ENCODE measurements at places on chromosomes 5 and 9. TPM values are rescaled to one million over a fixed set of nuclear protein-coding genes. Genes with fewer than 3 reads are reported as not detected.
A peak's percentile ranks its signal among the peaks of the same experiment; 100 is the strongest.

GRCh38 chr9:88322906-88323566 lies 65.2 kb upstream of the SPIN1 start:
- peak; percentile 68 for DNase-seq

- DNase-seq: no peak
Observed at GRCh38 chr5:143573568-143574170, 170.2 kb upstream of the NR3C1 start.

DNA sequence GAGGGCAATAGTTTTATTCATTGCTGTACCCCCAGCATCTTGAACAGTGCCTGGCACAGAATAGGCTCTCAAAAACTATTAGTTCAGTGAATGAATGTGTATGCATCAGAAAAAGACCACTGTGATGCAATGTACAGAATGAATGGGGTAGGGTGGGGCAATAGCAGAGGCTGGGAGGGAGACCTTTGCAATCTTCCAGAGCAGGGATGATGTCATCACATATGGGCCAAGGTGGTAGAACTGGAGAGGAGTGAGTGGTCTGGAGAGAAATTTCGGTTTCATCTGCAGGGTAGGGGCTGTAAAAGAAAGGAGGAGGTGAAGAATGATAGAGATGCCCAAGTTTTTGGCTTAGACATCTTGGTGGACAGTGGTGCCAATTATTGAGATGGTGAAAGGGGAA lies 23.4 kb upstream of the ARAP3 start:
- no peak for DNase-seq

- no peak for DNase-seq
Observed at GRCh38 chr9:109781541-109782197, 1.7 kb downstream of the PALM2AKAP2 start.

DNA sequence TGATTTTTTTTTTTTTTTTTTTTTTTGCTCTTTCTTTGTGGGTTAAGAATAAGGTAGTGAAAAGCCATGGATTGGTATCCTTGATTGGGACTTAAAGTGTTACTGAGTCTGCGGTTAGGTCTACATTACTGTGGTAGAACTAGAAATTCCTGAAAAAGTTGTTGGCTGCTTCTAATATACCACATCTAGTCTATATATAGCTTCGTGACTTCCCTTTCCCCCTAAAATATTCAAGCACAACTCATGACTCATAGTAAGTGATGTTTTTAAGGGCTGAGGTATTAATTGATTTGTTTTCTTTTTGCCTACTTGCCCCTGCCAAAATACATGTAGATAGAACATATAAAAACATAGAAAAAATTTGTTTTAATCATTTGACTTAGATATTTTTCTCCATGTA lies 247.6 kb downstream of the TMEM232 start:
- no peak for DNase-seq

GRCh38 chr5:147483961-147484707 lies 25.7 kb downstream of the DPYSL3 start:
- DNase-seq: no peak

DNA sequence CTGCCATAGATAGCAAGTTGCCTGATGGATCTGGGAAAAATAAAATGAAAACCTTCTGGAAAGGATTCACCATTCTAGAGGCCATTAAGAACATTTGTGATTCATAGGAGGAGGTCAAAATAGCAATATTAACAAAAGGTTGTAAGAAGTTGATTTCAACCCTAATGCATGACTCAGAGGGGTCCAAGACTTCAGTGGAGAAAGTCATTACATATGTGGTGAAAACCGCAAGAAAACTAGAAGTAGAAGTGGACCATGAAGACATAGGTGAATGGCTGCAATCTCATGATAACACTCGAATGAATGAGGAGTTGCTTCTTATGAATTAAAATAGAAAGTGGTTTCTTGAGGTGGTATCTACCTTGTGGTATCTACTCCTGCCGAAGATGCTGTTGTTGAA lies 86.6 kb downstream of the GABRA1 start:
- DNase-seq: no peak

DNA sequence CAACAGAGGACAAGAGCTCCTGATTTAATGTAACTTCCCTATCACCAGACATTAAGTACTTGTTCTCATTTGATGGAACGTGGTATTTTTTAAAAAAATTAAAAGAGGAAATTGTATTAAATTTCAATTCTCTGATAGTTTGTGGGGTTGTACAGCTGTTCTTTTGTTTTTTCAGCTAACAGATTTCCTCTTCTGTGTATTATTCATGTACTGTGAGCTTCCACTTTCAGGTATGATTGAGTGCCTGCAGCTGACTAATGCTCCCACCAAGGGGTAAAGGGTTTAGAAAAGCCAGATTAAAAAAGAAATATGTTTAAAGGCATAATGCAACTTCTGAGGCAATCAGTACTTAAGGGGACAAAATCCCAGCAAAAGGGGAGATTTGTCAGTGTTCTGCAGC lies 117.7 kb upstream of the ACTBL2 start:
- DNase-seq: no peak

DNA sequence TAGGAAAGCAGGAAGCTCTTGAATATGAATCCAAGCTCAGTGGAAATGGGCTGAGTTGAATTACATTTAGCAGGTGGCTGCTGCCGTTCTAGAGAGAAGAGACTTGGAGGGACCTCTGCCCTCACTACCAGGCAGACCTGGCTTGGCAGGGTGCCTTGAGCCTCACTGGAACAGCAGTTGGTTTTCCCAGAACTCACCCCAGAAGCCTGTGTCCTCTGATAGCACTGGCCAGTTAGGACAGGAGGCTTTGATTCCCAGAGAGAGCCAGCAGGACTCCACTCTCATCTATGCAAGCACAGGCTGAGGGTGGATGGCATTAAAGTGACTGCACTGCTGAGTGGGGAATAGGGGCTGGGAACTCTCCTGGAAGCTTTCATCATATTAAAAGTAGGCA lies 54.8 kb downstream of the PWWP2A start:
- DNase-seq: no peak

DNA sequence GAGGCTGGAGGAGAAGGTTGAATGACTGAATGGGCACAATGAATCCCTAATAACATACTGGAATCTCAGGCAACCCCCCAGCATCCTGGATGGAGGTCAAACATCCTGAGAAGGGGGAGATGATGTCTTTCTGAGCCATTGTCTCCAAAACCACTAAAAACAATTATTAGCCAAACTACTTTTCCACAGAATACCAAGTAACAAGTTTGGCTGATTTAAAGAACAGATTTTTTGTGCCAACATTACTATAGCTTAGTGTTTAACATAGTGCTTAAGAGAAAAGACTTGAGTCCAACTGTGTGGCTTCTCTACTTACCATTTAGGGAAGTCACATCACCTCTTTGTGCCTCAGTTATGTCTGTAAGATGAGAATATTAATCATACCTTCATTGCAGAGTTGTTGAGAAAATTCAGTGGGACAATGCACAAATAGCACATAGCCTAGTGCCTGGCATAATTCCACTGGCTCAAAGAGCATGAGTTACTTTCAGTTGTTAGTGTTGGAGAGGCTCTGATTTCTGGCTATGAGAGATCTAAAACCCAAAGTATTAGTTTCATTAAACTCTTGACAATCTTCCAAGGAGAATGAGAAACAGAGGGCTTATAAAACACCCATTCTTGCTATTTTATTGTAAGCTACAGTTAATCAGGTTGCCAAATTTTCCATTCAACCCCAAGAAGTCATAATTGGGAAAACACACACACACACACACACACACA lies 111.3 kb upstream of the NR3C1 start:
- no peak for DNase-seq

DNA sequence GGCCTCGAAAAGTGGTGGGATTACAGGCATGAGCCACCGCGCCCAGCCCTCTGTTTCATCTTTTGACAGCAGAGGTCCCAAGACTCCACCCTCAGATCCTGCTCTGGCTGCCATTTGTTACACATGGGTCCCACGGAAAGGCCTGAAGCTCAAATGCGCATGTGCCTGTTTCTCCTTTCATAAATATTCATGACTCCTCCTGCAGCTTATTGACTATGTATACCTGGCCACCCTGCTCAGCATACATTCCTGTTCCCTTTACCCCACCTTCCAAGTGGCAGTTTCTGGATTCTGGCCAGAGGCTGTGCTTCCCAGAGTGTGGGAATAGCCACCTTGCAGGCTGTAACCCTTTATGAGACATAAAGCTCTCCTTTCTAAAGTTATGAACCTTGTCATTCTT lies 46.5 kb downstream of the AUH start:
- DNase-seq: no peak

DNA sequence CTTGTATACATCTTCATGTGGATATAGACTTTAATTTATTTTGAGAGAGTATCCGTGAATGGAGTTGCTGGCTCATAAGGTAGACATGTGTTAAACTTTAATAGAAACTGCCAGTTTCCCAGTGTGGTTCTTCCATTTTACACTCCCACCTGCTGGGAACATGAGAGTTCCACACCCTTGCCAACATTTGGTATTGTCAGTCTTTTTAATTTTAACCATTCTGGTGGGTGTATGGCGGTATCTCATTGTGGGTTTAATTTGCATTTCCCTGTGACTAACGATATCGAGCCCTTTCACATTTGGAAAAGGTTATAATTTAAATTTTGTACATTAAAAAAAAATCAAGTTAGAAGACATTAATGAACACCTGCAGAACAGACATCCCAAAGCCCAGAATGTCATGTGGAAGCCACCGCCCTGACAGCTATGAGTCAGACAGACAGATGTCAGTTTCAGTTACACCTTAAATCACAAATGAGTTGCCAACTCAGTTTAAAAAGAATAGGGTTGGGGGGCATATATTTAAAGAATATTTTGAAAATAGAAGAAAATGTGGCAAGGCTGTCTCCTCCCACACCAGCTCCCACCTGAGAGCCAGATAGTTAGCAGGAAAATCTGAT lies 36.9 kb downstream of the ANKRD33B start:
- DNase-seq: no peak

- DNase-seq: no peak
Observed at GRCh38 chr5:107668154-107669095, 2.3 kb downstream of the EFNA5 start.

DNA sequence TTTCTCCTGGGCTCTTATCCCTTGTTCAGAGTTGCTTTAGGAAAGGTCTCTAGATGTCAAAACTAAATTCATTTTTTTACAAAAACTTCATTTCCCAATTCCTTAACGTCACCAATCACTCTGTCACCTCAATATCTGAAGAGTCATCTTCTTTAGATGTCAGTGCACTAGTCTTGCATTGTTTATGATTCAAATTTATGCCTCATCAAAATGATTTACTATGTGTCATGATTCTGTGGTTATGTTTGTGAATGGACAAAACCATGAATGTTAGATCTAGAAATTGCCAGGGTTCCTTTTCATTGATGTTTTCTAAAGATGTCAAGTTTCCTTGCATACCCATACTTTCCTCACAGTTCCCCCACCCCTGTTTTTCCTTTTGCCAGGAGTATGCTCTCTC lies 21.5 kb downstream of the CWC27 start:
- no peak for DNase-seq

- no peak for DNase-seq
Observed at GRCh38 chr9:38047301-38048251, 21.5 kb downstream of the SHB start.

- no peak for DNase-seq
Observed at GRCh38 chr5:133468596-133468995, 143.7 kb downstream of the FSTL4 start.

GRCh38 chr5:73522989-73523388 lies 24.7 kb downstream of the BTF3 start:
- no peak for DNase-seq

DNA sequence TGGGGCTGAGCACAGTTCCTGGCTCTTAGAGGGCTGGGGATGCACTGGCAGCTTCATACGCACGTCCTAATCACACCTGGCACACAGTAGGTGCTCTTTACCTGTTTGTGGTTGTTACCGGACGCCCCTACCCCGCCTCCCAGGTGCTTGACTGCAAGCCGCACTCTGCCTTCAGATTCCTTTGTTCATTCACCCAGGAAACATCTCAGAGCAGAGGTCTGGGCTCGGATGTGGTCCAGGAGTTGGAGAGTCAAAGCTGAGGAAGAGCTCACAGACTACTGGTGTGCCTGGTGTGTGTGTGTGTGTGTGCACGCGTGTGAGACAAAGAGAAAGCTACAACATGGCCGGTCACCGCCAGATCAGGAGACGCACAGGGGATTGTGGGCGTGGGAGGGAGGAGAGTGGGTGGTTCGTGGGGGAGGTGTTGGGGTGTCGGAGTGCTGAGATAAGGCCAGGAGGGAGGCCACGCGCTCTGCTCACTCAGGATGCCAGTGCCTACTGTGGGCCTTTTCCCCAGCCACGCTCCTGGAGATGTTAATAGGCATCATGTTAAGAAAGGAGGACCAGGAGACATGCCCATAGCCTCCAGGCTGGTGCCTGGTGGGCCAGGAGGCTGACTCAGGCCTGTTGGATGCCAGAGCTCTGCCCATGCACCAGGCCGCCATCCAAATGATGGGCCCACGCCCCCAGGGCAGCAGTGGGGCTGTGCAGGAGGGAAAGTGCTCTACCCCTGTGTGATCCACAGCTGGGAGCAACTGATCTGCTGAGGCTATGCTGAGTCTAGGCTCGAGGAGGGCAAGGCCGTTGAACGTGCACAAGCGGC lies 39.9 kb downstream of the CRB2 start:
- no peak for DNase-seq

GRCh38 chr9:97039514-97039860 lies 545 bp upstream of the CTSV start:
- no peak for DNase-seq

DNA sequence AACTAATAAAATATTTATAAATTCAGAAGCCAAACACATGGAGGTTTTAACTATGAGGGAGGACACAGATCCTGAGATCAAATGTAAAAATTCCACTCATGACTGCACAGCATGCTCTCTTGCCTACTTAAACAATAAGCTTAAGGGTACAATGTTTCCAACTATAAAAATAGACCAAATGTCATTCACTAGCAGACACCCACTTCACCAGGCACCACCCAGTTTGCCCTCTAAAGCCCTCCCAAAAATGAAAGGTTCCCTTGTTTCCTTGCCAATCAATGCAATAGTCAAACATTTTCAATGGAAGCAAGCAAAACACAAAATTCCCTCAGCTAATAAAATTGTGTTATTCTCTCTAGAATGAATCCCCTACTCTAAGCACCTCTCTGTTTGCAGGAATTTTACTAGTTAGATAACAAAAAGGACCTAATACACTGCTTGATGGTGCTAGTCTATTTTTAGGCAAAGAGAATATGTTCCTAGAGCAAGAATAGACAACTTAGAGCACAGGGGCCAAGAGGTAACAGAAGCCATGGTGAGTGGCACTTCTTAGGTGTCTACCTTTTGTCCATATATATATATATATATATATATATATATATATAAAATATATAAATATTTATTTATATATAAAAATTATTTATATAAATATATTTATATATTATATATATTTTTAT lies 135.3 kb downstream of the HOMER1 start:
- no peak for DNase-seq

GRCh38 chr5:59609501-59610265 lies 283.8 kb downstream of the PDE4D start:
- peak; percentile 24 for DNase-seq

The NR5A1 gene
- not detected for total RNA-seq

The CERT1 gene
- total RNA-seq: 43.4 TPM

The BTNL3 gene
- total RNA-seq: not detected

The GRIA1 gene
- not detected for total RNA-seq

The OTP gene
- not detected for total RNA-seq

The TNFSF15 gene
- total RNA-seq: 1.5 TPM

The SLCO6A1 gene
- total RNA-seq: not detected

The SLC6A19 gene
- not detected for total RNA-seq

The PCDHGB6 gene
- 0.12 TPM for total RNA-seq

The NOXA1 gene
- total RNA-seq: 0.49 TPM

The AGXT2 gene
- not detected for total RNA-seq

The DUSP1 gene
- total RNA-seq: 11.9 TPM

The PPP3R2 gene
- not detected for total RNA-seq
